ENCODE measurements at places on chromosomes 2 and 18. TPM values are rescaled to one million over a fixed set of nuclear protein-coding genes. Genes with fewer than 3 reads are reported as not detected.

Gene ALK
- 2.5 TPM for total RNA-seq

Gene ASB18
- not detected for total RNA-seq

Gene KCNJ3
- 15.7 TPM for total RNA-seq

Gene ICOS
- total RNA-seq = not detected

Gene ADAM23
- 37.2 TPM for total RNA-seq

Gene CENPA
- 1.3 TPM for total RNA-seq

Gene ANKRD29
- 5.3 TPM for total RNA-seq

Gene EFEMP1
- 0.94 TPM for total RNA-seq

Gene KIF1A
- total RNA-seq = 300 TPM

Gene GLS
- 274 TPM for total RNA-seq

Gene LCT
- not detected for total RNA-seq

Gene IHH
- total RNA-seq = not detected

Gene RGPD4
- total RNA-seq = not detected

Gene SPEG
- total RNA-seq = 24.7 TPM

Gene FAP
- total RNA-seq = 1.3 TPM

Gene TFCP2L1
- total RNA-seq = under 0.01 TPM

Gene CPLX4
- total RNA-seq = not detected

Gene CD8B2
- total RNA-seq = not detected

Gene REG3G
- not detected for total RNA-seq

Gene GALNT14
- 16.0 TPM for total RNA-seq

Gene PSME4
- total RNA-seq = 75.7 TPM

Gene ACMSD
- not detected for total RNA-seq

Gene LYG1
- total RNA-seq = 1.6 TPM

Gene RAB6D
- total RNA-seq = 0.31 TPM

Gene NT5DC4
- not detected for total RNA-seq

Gene TEKT4
- total RNA-seq = not detected

Gene KLHL41
- 2.8 TPM for total RNA-seq

Gene TLX2
- not detected for total RNA-seq

Gene UGT1A10
- total RNA-seq = not detected

Gene INHBB
- total RNA-seq = 7.2 TPM

Gene RUFY4
- total RNA-seq = not detected

Gene SLC30A3
- 0.31 TPM for total RNA-seq

Gene DRC1
- 2.2 TPM for total RNA-seq

Gene OR6B2
- not detected for total RNA-seq

Gene GATA6
- total RNA-seq = not detected

Gene HOXD3
- total RNA-seq = not detected

Gene SOWAHC
- 34.1 TPM for total RNA-seq

Gene AGXT
- not detected for total RNA-seq

Gene ACTG2
- total RNA-seq = not detected

Gene ST6GAL2
- 140 TPM for total RNA-seq

Gene TYW5
- total RNA-seq = 23.2 TPM

Gene TACR1
- total RNA-seq = 0.94 TPM

Gene AMER3
- total RNA-seq = 45.4 TPM

Gene LIMS3
- 2.5 TPM for total RNA-seq

Gene HRH4
- not detected for total RNA-seq

Gene MROH2A
- total RNA-seq = not detected

Gene RGPD8
- 75.7 TPM for total RNA-seq
